ENCODE measurements at places on chromosomes 4 and X. TPM values are rescaled to one million over a fixed set of nuclear protein-coding genes. Genes with fewer than 3 reads are reported as not detected.

The RTL3 gene
- not detected for total RNA-seq

The FAM47E gene
- 1.0 TPM for total RNA-seq

The PLXNB3 gene
- 13.5 TPM for total RNA-seq

The NDST3 gene
- not detected for total RNA-seq

The VCX2 gene
- not detected for total RNA-seq

The TNIP3 gene
- 2.0 TPM for total RNA-seq

The HTN1 gene
- total RNA-seq, result not detected

The SUPT20HL1 gene
- total RNA-seq, result not detected

The CDKL2 gene
- 0.42 TPM for total RNA-seq

The COL25A1 gene
- total RNA-seq, result not detected

The ZCCHC18 gene
- total RNA-seq, result not detected

Measured in MCF 10A (cell line).